Stimulated activated CD4-positive, alpha-beta T cell treated with anti-CD3 and anti-CD28 coated beads, Interleukin-4, amount 100 ng/mL, for 24 hours (primary cell): ENCODE measurements at places on chromosomes 6 and 20.

DNA sequence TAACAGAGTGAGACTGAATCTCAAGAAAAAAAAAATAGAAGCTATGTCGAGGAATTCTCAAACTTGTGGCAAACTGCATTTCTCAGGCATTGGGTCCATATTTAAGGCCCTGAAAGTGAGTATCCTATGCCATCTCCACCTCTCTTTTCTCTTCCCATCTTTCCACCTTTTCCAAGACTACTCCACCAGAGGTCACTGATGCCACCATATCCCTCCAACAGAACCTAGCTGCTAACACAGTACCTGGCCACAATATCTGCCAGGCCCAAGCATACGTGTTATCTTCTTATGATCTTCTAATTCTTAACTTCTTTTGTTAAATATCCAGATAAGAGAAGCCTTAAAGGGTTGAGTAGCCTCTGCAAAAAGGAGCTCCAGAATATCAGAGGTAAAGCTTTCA lies 8.2 kb upstream of the ADGRF4 start:
- DNase-seq = no peak

- no peak for DNase-seq
These were observed 72.7 kb downstream of the IGF2R start for GRCh38 chr6:160041608-160042007.

DNA sequence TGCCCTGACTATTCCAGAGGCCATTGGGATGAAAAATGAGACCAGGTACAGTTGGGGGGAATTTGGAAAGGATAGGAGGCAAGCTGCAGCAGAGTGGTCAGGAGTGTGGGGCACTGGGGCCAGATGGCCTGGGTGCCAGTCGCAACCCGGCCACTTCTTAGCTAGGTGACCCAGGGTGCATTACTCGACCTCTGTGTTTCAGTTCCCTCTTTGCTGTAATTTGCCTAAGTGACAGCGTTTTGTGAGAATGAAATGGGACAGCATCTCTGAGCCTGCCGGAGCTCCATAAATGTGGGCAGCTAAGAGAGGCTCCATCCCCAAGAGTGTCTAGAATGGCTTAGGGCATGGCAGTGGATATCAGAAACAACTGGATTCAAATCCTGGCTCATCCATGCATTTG lies 13.9 kb downstream of the LRFN2 start:
- DNase-seq = no peak

- no peak for DNase-seq
These were observed 44.4 kb upstream of the CST5 start for GRCh38 chr20:23923891-23924435.

DNA sequence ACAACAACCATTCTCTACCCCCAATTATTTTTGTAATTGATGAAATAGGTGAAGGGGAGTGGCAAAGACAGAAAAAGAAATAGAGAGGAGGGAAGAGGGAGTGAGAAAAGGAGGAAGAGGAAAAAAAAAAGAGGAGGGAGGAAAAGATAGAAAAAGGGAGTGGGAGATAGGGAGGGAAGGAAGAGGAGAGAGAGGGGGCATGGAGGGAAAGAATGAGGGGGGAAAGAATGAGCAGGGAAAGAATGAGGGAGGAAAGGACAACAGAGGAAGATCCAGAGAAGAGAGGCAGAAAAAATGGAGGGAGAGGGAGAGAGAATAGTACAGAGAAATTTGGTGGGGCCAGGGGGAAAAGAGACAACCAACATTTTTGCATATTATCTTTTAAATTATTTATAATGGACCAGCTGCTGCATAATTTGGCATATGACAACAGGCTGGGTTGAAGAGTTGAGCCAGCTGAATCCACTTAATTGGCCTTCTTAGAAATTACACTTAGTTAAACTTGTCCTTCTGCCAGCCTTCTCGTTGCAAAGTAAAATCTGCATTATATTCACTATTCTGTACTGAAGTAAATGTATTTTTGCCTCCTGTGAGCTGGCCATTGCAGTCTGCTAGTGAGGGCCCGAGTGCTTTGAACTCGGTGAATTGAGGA lies 101.0 kb downstream of the ARHGAP18 start:
- DNase-seq = no peak

DNA sequence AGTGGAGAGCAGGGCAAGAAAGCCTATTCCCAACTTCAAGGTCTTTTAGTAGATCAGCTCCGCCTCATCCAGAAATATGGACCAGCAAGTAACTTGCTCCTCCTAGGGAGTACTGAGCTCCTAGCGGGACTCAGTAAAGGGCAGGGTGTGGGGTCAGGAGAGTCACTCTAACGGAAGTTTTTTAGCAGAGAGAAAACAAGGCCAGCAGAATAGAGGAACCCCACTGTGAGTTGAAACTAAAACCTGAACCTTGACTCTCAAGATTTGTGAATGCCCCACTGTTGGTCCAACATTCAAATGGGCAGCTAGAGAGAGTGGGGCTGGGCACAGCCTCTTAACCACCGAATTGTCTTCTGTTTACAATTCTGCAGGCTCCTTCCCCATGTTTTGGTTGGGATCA lies 244.8 kb downstream of the FARS2 start:
- DNase-seq = no peak

DNA sequence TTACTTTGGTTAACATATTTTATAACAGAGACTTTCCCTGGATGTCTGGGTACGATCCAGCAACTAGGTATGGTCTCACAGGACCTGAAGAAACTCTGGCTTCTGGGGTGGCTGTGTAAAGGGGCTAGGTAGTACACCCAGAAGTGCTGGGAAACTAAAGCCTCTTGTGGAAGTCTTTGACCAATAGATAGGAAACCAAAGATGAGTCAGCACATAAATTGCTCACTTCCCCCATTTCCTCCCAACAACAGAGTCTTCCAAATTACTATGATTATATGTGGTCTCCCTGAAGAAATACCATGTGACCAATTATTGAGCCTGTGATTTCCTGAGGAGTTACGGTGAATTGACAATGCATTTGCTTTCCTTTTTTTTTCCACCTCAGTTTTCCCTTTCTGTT lies 26.8 kb upstream of the TBX18 start:
- DNase-seq = no peak

- no peak for DNase-seq
These were observed 237.7 kb upstream of the AGPAT4 start for GRCh38 chr6:161511447-161512095.

DNA sequence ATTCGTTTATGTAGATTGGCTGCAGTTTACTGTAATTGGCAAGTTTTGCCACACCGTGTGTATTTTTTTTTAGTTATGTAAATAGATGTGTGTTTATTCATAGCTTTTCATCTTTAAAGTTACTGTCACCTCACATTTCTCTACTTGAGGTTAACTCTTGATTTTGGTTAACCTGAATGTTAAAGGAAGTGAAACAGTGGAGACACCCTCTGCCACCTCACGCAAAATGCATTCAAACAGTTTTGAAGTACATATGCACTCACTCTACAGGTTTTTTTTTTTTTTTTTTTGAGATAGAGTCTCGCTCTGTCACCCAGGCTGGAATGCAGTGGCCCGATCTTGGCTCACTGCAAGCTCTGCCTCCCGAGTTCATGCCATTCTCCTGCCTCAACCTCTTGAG lies 17.7 kb downstream of the OR2A4 start:
- DNase-seq = no peak

GRCh38 chr6:45175272-45175671 lies 152.9 kb upstream of the RUNX2 start:
- no peak for DNase-seq

DNA sequence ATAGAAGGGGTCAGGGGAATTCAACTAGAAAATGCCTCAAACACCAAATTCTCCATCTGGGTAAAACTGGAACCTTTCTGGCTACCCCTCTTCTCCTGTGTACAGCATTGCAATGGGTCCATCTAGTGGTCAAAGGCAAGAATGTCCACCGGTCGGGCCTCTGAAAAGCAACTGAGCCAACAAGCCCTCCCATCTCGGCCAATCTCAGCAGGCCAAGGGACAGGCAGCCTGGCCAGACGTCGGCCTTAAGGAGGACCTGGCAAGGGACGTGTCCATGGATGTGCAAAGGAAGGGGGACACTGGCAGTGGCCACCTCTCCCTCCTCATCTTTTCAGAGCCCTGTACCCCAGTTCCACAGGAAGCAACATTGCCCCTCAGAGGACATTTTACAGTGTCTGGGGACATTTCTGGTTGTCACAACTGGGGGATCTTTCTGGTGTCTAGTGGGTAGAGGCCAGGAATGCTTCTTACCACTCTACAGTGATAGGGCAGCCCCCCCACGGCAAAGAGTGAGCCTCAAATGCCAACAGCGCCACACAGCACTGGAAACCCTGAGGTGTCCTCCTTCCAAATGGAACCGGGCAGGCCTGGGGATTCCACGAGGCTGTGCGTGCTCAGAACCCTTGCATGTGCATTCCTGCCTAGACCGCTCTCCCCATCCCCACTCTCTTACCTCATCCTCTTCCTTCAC lies 99.8 kb upstream of the FOXA2 start:
- peak; percentile 8 for DNase-seq

- DNase-seq = no peak
These were observed 360.4 kb downstream of the ZFAND3 start for GRCh38 chr6:38179794-38180430.

GRCh38 chr6:54366667-54367327 lies 58.6 kb downstream of the TINAG start:
- DNase-seq = no peak
